ENCODE measurements at places on chromosomes 7 and 10.

DNA sequence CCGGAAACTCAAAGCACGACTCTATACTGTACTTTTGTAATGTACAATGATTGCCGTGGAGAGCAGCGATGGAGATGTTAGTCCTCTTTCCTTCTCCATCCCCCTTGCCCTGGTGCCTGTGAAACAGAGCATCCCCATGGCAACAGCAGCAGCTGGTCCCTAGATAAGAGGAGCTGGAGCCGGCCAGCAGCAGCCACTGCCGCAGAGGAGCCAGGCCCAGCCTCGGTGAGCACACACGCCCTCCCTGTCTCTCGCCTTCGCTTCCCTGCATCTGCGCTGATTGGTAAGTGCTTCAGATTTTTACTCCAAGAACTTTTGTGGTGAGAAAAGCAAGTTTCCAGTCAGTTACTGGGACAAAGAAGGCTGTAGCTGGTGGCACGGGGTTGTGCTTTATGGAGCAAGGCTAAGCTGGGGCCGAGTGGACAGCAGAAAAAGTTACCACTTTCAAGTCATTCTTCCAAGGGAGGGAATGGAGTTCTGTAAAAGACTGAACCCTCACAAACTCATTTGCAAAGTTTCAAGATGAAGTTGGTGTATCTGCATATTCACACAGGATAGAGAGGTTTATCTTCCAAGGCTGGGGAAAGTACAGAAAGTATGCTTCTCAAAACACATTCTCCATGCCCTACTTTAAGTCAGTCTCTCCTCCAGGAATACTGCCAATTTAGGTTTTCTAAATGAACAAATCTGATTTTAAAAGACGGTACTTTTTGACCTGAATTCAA is at the start of gene PPP1R17:
PPP1R17 (plus strand) TSS at position 192 of the 725 bp plus-strand sequence. CDS start 5,227 bp downstream, outside the sequence.
- DNase-seq: no peak

- no peak for DNase-seq
These were observed 40.9 kb downstream of the PPIF start for GRCh38 chr10:79387974-79388850.

GRCh38 chr7:96080027-96080426 is 241.9 kb downstream of the SLC25A13 start:
- no peak for DNase-seq

- DNase-seq: no peak
These were observed 149.8 kb downstream of the DYNC1I1 start for GRCh38 chr7:95922191-95922590.

DNA sequence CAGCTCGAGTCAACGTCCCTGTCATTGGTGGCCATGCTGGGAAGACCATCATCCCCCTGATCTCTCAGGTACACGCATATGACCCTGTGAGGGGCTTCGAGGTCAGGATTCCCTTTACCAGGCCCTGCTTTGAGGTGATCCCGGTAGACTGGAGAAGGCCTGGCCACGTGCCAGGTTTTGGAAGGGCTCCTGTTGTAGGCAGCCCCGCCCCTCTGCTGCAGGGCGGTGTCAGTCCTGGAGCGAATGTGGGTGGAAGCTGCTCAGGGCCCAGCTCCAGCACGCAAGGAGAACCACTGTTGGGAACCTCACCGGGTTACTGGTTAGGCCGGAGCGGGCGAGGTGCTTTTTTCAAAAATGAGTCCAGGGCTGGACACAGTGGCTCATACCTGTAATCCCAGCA is 15.6 kb downstream of the MDH2 start:
- no peak for DNase-seq

DNA sequence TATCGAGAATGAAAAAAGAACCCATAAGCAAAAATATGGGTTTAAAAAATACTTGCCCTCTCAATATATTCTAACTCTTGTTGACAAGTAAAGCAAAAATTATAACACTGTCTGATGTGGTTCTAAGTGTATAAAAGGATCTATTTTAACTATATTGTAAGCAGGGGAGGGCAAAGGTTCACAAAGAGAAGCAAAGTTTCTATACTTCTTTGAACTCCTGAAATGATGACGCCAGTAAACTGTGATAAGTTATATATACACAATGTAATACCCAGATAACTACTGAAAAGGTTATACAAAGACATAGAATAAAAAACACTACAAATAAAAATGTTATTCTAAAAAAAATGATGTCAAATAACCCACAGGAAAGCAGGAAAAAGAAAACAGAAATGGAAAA is 37.1 kb downstream of the PDLIM1 start:
- no peak for DNase-seq

DNA sequence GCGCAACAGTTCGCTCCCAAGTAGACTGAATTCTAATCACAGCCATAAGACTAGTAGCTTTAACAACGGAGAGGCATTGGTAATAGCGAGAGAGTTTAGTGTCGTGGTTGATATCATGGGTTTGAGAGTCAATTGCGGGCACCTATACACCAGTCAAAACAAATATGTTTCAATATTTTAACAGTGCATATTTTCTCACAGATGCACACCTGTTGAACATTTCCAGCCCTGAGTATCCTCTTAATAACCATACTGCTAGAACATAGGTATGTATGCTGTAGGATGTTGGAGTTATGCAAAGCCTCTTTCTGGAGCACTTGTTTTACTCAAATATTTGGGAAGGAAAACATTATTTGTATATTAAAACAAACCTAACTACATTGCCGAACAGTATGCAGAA is 92.9 kb downstream of the FAM107B start:
- DNase-seq: no peak

DNA sequence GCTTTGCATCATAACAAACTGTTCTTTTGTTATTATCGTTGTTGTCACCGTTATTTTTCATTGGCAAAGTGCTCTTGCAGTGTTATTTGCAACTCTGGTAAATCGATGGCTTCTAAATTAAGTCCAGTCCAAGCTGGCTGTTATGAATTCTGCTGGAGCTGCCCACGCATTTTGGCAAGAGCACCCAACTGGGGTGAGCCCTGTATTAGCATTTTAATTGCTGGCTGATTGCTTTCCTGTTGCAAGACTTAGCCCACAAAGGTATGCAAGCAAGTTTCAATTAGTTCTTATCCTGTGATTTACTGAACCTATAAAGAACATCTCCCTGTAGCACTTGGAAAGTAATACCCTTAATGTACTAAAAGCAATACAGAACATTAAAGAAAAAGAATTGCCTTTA is 226.8 kb downstream of the ACTR3B start:
- no peak for DNase-seq

DNA sequence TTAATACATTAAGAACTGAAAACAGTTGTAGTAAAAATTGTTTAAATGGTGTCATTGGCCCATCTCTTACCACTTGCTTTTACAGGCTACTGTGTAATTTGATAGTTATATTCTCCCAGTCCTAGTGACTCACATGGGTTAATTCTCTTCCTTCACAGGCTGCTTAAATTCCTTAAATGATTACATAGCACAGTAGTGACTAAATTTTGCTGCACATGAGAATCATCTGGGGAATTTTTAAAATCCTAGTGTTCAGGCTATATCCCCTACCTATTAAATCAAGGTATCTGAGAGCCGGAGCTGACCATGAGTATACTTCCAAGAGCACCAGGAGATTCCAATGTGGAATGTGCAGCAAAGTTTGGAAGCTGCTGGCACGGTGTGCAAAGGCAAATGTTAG is 45.3 kb upstream of the ZNF800 start:
- no peak for DNase-seq

GRCh38 chr10:58795560-58795959 is 282.9 kb downstream of the BICC1 start:
- DNase-seq: no peak

GRCh38 chr10:71569775-71570588 is 149.6 kb downstream of the C10orf105 start:
- DNase-seq: peak; percentile 83

DNA sequence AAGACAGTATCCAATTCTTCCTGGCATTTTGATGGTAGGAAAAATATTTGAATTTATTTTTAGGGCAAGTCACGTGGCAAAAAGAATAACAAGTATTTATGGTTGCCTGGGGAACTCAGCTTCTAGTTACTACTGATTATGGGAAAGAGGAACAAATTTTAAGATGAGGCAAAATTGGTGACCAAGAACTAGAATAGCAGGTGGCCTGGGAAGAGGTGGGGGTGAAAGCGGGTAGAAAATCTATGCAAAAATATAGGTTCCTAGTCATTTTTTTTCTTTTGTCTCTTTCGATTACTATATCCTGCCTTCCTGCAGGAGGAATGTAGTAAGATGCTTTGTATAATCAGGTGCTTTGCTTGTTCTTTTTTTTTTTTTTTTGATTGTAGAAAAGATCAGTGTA is 27.8 kb downstream of the ENTPD1 start:
- no peak for DNase-seq

DNA sequence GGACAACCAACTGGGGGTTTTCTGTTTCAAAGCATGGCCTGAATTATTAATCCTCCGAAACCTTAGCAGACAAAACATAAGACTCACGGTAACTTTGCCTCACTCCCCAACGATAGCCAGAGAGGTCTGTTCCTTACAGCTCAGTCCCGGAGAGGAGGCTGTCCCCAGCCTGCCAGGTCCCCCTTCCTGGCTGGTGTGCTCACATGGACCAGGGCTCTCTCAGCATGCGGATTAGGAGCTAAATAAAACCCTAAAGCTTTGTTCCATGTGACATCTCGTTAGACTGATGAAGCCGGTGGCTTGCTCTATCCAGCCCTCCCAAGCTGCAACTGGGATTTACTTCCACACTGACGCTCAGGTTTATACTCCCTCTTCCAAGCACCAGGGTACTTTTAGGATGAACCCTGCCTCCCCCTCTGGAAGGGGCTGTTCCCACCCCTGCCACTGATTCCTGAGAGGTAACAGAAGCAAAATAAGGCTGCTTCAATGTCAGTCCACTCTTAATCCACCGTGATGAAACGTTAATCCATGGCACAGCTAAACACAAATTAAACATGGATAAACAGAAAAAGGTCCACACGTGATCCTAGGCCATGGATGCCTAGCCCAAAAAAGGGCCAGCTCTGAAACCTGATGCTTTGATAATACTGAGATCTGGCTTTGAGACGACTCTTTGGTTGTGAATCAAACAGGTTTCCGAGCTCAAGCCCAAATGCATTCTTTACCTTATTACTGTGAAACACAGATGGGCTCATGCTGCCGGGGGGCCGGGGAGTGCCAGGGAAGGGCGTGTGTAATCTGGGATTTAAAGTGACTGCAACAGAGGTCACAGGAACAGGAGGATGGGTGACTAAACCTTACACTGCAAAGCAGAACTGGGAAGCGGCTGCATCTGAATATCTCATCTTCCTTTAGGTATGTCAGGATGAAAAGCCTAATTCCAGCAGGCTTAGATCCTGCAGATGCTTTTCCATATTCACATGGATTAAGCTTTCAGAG is 86.2 kb downstream of the ZRANB1 start:
- no peak for DNase-seq

- DNase-seq: no peak
These were observed 13.4 kb downstream of the AGAP3 start for GRCh38 chr7:151099486-151100211.

GRCh38 chr10:89314676-89315075 is 12.8 kb downstream of the IFIT2 start:
- no peak for DNase-seq

- no peak for DNase-seq
These were observed 247.9 kb upstream of the PCDH15 start for GRCh38 chr10:55048830-55049498.

DNA sequence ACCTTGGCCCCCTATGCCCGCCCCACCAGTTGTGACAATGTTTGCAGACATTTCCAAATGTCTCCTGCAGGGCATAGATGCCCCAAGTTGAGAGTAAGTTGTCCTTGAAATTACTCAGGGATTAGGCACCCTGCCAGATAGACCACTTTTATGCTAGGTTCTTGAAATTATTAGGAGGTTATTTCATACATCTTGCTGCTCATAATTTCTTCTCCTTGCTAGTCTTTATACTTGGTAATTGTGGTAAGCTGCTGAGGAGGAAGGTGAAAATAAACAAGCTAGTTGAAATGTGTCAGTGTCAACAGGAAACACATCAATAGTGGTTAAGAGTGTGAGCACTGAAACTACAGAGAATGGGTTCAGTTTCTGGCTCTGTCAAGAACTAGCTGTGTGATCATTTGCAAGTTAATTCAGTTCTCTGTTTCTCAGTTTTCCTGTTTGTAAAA is 63.7 kb upstream of the AOAH start:
- DNase-seq: no peak

DNA sequence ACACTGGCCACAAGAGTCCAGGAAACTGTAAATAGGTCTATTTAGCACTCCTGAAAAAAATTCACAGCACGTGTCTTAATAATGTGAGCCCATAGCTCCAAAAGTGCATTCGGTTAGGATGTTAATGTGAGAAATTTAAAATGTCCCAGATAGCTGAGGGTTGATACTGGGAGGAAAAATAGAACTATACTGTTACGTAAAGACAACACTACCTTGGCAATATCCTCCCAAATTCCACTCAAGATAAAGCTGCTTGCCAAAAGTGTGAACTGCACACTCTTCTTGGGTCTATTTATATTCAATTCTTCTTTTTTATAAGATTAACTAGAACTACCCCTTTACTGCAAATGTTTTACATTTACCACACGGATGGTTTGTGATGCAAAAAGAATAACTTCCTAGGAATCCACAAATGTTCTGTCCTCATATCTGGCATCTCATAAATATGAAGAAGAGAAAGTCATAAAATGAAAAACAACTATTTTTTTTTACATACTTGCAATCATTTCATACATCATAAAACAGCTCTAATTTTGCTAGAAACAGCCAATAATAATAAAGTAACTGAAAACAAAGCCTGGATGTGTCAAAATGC is 10.4 kb downstream of the RAB11FIP2 start:
- no peak for DNase-seq

- DNase-seq: no peak
These were observed 951 bp downstream of the AS3MT start for GRCh38 chr10:102870221-102870620.

GRCh38 chr7:101845974-101846373 is 28.5 kb downstream of the CUX1 start:
- no peak for DNase-seq

GRCh38 chr7:94980418-94981142 is 73.2 kb downstream of the PPP1R9A start:
- DNase-seq: no peak

DNA sequence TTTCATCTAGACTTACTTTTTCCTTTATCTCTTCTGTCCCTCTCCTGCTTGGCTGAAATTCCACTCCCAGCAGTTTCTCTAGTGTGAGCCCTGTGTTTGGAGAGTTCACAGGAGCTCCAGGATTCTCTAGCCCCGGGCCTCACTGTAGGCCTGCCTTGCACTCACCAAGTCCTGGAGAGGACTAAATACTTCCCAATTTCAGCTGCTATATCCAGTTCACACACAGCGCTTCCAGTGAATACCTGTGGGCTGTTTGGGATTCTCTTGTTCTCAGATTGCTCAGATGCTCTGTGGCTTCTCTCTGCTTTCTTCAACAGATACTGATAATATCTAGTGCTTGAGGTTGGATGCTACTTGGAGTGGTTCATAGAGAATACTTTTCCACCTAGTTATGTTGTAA is 46.0 kb downstream of the MINPP1 start:
- DNase-seq: no peak
